ENCODE measurements at places on chromosomes 2 and 18.

GRCh38 chr2:170420961-170421687 is 243.2 kb downstream of the MYO3B start:
- DNase-seq, result no peak

DNA sequence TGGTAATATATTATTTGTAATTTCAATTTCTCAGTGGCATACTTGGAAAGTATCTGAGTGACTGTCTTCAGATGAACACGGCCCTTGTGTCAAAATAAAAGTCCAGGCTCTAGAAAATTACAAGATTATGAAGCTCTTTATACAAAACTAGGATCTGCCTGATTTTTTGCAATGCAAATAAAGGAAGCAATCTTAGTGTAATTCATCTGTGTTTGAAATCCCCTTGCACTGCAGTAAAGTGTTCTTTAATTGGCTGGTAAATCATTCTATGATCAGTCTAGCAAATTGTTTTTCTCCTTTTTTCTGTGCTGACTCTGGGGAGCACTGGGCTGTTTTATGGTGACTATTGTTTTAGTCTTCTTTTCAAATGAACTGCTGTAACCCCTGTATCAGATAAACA is 1039.0 kb downstream of the SOCS6 start:
- no peak for DNase-seq

DNA sequence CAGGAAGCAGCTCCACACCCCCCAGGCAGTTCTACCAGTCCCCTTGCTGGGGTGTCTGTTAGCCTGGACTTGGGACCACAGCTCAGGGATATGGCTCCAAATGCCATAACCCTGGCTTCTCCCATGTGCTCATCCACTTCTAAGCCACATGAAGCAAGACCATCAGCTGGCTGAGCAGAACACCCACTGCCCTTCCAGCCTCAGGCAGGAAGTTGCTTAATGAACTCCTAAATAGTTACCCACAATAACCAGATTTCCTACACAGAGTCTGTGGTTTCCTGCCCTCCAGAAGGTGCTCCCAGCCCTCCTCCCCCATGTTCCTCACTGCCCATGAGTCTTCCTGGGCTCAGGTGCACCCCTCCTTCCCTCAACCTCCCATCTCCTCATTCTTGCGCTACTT is 98.3 kb upstream of the EPC2 start:
- DNase-seq, result no peak

- DNase-seq, result no peak
Measured at GRCh38 chr18:48533340-48534070, 5.3 kb upstream of the CTIF start.

- DNase-seq, result no peak
Measured at GRCh38 chr2:7767902-7768301, 850.7 kb downstream of the RNF144A start.

DNA sequence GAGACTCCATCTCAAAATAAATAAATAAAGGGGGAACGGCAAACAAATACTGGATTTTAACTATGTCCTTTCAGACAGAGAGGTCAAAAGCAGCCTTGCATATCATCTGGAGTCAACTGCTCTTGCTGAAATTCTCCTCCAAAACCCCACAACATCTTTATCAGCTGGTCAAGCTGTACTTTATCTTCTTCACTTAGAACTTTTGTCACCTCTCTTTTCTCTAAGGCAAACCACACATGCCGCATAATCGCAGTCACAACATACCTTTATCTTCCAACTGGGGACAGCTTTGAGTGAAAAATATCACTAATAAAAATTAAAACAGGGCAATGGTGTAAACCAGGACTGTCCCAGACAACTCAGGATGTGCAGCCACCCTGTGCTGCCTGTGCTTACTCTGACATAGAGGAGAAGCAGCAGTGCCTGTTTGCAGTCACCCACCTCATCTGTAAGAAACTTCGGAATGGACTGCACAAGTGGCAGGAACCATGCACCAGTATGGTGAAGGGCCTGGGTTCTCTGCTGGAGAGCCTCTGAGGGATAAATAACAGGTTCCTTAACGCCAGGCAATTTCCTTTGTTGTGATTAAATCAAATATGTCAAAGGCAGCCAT is 6.2 kb downstream of the MPPE1 start:
- no peak for DNase-seq

DNA sequence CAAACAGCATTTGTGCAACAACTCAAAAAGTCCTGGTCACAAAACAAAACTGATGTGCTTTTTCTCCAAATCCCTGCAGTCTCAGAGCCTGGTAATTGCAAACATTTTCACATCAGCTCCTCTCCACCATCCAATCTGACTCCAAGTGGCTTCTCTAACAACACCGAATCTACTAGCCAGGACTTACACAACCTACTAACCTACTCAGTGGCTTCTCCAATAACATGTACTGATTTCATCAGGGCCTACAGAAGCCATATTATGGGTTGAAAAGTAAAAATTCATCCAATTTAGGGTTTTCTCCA is 104.3 kb downstream of the COLEC12 start:
- no peak for DNase-seq

DNA sequence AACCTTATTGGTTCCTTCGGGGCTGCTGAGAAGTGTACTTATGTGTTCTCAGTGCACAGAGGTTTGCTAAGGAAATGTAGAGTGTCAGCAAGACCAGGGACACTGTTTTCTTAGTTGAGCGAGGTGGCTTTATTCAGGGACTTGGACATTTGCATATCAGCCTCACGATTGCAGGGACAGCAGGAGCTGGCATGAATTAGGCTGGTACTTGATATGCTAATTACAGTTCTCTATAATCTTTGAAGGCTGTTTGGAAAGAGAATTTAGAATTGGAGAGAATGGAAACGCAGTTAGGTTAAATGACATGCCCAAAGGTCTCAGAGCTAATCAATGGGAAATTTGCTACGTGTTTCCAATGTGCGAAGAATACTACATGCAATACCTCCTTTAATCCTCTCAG is 18.7 kb upstream of the MTCL1 start:
- no peak for DNase-seq

DNA sequence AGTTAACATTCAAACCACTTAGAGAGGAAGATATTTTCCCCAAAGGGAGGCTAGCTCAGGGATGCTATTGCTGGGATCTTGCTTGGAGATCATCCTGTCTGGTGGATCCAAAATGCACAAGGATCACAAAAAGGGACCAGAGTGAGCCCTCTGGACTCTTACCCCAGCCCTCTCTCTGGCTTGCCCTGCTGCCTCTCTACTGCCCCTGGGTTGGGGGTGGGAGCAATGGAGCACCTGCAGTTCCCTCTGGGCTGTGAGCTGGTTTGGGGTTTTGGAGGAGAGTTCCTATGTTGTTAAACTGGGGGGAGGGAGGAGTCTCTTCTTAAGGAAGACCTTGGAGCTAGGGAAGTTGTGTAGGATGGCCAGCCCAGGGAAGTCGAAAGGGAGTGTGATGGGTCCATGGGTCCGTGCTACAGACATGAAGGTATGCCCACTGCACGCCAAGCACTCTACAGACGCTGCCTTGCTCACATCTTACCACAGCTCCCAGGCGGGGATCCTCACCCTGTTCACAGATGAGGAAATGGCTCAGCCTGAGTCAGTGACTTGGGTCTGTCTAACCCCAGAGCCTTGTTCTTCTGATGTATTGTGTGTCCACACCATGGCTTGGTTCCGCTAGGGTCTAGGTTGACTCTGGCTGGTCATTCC is 3.8 kb downstream of the LBH start:
- DNase-seq, result no peak

DNA sequence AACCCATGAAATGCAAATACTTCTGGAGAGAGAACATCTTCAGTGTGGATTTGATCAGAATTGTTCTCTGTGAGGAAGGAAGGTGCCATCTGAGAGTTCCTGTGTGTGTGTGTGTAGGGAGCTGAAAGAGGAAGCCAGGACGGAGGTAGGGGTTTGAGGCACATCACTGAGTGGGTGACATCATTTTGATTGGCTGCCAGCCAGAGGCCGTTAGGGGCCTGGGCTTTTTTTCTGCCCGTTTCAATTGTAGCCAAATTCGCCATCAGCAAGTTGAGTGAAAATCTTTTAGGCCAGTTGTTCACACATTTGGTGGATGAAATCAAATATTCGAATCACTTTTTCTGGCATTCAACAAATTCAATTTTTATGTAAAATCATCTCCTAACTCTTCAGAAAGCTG is 48.9 kb downstream of the TSN start:
- DNase-seq, result no peak

- DNase-seq, result no peak
Measured at GRCh38 chr18:26550998-26551694, 2.8 kb upstream of the KCTD1 start.

GRCh38 chr18:7896805-7897518 is 329.8 kb downstream of the PTPRM start:
- DNase-seq, result no peak

DNA sequence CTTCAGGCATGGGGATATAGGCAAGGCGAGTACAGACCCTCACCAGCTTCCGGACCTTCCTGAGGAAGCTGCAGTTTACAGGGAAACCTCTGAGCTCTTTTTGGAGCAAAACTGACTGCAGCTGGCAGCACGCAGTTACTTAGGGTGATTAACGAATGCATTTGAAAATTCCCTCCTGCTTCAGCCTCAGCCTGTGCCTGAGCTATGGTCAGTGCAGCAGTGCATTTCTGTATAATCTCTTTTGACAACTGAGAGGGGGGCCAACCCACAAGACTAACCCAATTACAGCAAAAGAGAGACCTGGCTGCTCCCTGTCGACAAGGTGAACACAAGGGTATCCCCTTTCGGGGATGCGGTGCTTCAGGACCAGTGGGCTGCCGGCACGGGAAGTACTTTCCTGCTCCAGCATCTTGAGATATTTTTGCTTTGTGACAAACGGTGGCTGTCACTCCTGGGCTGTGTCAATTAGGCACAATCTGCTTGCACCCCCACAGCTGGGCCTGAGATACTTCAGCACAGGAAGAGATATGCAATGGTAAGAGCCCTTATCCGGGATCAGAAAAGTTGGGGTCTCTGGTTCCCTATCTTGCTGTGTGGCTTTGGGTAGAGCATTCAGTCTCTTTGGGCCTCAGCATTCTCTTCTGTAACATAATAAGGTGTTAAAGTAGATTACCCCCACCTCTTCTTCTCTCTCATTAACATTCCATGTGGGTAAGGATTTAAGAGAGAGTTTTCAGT is 141.0 kb downstream of the TMEM17 start:
- no peak for DNase-seq

GRCh38 chr18:3323900-3324299 is 62.0 kb downstream of the MYL12B start:
- DNase-seq, result no peak

GRCh38 chr2:201923436-201924328 is 110.0 kb upstream of the FZD7 start:
- no peak for DNase-seq

GRCh38 chr2:85773692-85774091 is 19.9 kb downstream of the ATOH8 start:
- DNase-seq, result no peak

GRCh38 chr2:38146907-38147307 is 71.0 kb upstream of the CYP1B1 start:
- DNase-seq, result peak; percentile 26

DNA sequence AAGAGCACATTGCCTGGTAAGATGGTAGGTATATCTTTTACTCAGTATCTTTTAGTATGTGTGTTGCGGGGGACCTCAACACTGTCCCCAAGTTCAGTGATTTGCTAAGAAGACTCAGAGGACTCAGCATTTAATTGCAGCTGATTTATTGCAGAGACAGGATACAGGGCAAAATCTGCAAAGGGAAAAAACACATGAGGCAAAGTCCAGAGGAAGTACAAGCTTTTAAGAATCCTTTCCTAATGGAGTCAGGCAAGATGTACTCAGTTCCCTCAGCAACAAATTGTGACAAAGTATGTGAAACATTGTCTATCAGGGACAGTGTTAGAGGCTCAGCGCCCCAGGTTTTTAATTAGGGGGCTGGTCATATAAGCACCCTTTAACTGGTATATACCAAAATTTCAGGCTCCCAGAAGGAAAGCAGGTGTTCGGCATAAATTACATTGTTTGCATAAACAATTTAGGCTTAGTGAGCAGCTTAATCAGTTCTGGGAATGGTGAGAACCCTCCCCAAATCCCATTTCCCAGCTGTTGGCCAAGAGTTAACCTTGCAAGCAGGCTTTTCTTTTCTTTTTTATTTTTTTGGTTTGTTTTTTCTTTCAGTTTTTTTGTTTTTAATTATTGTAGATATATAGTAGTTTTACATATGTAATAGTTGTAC is 41.7 kb downstream of the RAB3GAP1 start:
- no peak for DNase-seq

DNA sequence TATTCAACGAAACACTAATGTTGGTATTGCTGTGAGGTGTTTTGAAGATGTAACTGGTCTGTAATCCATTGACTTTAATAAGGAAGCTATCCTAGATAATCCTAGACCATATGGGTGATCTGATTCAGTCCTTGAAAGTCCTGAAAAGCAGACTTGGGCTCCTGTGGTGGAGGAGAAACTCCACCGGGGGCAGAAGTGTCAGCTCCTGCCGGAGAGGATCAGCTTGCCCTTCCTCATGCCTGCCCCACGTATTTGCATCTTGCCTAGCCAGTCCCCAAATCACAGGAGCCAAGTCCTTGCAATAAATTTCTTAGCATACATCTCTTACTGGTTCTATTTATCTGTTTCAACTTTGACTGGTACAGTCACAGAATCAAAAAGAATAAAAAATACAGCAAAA is 144.2 kb upstream of the DLGAP1 start:
- DNase-seq, result no peak

DNA sequence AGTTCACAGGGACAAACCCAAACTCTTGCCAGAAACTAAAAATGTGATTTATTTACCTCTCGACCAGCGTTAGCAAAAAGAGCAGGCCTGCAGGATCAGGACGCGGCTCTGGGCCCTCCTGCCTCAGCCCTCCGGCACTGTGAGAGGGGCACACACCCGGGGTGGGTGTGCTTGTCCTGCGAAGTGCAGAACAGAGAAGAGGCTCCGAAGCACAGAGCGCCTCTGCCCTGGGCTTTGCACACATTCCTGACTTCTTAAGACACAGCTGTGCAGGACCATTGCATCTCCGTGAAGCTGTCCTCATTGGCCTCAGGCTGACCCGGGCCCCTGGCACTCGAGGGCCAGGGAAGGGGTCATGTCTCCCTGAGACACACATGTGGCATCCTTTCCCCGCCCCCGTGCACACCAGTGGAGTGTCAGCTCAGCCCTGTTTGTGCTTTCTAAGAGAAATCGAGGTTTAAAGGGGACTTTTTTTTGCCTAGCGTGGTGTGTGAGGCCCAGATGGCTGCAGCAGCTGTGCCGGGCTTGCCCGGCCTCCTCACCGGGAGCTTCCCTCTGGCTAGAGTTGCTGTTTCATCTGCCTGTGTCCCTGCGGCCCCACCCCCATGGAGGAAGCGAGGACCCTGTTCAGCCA is 9.9 kb upstream of the NFATC1 start:
- no peak for DNase-seq

DNA sequence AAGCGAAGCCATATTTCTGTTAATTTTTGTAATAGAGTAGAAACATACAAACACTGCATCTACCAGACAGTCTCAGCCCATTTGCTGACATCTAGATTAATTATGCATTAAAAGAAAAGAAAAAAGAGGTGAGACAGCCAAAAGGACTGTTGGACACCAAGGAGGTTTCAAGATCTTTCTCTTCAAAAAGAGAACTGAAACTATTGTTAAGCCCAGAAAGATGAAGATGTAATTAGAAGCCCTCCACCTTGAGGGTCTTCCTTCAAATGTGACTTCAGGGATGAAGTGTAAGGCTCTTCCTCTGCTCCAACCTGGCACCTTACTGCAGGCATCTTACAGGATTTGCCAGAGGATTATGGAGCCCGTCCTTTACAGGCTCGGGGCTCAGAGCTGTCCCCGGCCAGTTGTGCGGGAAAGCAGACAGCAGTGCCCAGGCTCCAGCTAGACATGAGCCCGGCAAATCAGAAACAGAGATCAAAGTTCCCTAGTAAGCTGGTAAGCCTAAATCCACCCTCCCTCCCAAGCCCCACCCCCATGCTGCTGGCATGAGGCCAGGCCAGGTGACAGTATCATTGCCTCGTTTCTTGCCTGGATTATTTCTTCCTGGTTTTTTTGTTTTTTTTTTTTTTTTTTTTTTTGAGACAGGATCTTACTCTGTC is 38.9 kb downstream of the ADI1 start:
- no peak for DNase-seq
